ENCODE measurements at places on chromosomes 5 and 9.

DNA sequence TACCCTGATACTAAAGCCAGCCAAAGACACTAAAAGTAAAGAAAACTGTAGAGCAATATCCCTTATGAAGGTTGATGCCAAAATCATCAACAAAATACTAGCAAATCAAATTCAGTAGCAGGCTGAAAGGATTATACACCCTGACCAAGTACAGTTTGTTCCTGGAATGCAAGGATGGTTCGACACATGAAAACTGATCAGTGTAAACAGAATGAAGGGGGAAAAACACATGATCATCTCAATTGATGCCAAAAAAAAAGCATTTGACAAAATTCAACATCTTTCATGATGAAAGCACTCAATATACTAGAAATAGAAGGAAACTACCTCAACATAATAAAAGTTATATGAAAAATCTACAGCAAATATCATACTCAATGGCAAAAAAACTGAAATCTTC is 43.5 kb upstream of the LRRC14B start:
- no peak for DNase-seq

DNA sequence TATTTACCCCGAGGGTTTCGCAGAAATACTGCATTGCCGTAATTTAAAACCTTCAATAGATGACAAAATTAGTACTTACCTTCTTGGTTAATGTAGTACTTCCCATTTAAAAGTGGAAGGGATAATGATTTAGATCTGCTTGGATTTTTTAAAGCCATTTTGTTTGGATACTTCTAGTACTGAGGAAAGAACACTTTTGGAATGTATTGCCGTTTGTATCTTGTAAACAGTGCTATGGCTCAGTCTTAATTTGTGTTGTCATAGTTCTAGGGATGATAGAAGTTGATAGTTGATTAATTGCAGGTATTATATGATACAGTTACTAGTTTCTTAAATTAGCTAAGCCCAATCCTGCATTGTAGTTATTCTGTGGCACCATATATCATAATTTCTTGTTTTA is 33.1 kb downstream of the TNPO1 start:
- no peak for DNase-seq

DNA sequence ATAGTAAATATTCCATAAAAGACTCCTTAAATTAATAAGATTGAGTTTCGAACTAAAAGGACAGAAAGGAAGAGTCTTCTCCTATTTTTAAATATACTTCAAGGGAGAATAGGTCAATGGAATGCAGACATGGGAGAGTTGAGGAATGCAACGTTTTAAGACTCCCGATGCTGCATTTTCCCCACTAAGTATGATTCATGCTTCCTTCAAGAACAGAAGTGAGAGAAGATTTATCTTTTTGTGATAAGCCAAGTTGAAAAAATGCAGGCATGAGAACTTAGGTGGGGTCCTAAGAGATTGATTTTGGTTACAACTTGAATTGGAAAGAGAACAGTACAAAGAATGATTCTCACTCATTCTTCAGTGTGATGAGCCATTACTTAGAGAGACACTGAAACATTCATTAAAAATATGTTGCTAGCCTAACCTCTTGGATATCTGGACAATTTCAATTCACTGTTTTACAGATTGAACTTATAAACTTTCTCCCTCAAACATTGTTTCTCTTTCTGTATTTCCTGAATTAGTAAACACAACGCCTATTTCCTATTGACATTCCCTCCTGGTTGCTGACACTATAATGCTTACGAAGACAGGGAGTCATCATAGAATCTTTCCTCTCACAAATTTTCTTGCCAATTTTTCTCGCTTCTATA is 1666.1 kb upstream of the WWC1 start:
- no peak for DNase-seq

GRCh38 chr9:113524468-113524867 is 60.9 kb downstream of the RGS3 start:
- DNase-seq, result no peak

DNA sequence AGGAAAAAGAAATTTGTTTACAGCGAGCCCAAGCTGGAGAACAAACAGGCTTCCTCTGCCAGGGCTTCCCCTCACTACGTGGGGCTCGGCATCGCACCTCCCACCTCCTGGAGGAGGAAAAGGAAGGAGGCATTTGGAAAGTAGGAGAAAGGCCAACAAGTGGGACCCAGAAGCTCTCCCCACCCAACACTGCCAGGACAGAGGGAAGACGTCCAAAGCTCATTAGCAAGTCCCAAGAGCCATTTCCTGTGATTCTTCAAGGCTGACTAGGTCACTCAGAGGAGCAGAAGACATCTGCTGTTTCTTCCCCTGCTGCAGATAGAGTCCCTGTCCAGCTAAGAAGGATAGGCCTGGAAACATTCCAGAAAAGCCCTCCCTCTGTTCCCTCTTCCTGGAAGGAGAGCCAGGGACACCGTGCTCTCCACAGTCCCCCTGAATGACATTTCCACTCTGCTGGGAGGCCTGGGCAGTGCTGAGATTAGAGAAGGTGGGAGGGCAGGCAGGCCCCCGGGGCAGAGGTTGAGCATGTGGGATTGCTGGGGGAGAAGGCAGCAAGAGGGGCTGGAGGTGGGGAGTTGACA is 57.0 kb upstream of the NEURL1B start:
- DNase-seq, result no peak

GRCh38 chr9:137295238-137295811 is 6.7 kb downstream of the NRARP start:
- peak; percentile 65 for DNase-seq

Measured in activated CD4-positive, alpha-beta T cell treated with anti-CD3 and anti-CD28 coated beads for 48 hours (primary cell).